A549 treated with CORT108297 at 1 μM for 4 hours (cell line): ENCODE measurements at places on chromosomes 7 and 10. TPM values are rescaled to one million over a fixed set of nuclear protein-coding genes. Genes with fewer than 3 reads are reported as not detected.

The LBX1 gene
- total RNA-seq = not detected in 5 replicates

The CASTOR2 gene
- 2.4 to 3.7 TPM (median 3.2 TPM) in 5 replicates for total RNA-seq

The FGFR2 gene
- total RNA-seq = 0.31 to 0.39 TPM (median 0.36 TPM) in 5 replicates

The PGAM2 gene
- total RNA-seq = not detected in 5 replicates

The AGR3 gene
- total RNA-seq = 0.27 TPM in 1 of 5 replicates, not detected in the others

The EBLN1 gene
- total RNA-seq = 0.07 to 0.21 TPM in 2 of 5 replicates, not detected in the others

The FIGNL1 gene
- 16.5 to 18.0 TPM (median 17.6 TPM) in 5 replicates for total RNA-seq

The UPK3BL1 gene
- total RNA-seq = 7.9 to 14.2 TPM (median 13.0 TPM) in 5 replicates

The CPXM2 gene
- total RNA-seq = not detected in 5 replicates
